Right renal cortex interstitium (tissue), 3 donors: ENCODE measurements at places on chromosomes 16 and 17.

- DNase-seq: no peak
Observed at GRCh38 chr16:8373676-8374431, 216.5 kb downstream of the TMEM114 start.

GRCh38 chr16:57143149-57143921, 42.5 kb downstream of the PSME3IP1 start:
- no peak for DNase-seq

DNA sequence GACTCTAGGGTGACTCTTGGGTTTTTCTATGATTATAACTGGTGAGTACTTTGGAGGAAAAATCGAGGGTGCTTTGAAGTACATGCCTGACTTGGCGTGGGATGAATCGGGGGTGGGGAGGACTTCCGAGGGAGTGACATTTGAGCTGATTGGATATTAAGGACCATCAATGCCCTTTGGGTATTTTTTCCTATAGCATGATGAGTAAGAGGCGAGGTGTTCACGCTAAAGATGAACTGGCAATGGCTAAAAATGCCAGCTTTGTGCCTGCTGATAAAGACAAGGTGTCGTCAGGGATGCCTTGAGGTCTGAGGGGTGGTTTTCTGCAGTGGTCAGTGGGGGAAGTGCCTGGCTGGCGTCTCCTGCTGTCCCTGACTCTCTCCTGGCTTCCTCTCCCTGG, 25.3 kb downstream of the USP43 start:
- no peak for DNase-seq

DNA sequence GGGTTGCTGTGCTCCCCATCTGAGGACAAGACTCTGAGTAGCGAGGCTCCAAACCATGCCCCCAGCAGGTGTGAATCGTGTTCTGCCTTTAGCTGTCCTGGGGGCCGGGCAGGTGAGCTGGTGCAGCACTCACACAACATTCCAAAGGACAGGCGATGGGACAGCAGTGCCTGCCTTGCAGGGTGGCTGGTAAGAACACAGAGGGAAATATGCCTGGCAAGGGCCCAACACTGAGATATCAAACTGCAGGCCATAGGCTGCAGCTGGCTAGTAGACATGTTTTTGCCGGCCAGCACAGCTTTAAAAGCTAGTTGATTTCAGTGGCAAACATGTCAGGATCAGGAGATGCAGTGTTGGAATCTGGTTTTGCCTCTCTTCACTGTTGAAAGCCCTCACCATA, 23.6 kb downstream of the CLEC16A start:
- no peak for DNase-seq

DNA sequence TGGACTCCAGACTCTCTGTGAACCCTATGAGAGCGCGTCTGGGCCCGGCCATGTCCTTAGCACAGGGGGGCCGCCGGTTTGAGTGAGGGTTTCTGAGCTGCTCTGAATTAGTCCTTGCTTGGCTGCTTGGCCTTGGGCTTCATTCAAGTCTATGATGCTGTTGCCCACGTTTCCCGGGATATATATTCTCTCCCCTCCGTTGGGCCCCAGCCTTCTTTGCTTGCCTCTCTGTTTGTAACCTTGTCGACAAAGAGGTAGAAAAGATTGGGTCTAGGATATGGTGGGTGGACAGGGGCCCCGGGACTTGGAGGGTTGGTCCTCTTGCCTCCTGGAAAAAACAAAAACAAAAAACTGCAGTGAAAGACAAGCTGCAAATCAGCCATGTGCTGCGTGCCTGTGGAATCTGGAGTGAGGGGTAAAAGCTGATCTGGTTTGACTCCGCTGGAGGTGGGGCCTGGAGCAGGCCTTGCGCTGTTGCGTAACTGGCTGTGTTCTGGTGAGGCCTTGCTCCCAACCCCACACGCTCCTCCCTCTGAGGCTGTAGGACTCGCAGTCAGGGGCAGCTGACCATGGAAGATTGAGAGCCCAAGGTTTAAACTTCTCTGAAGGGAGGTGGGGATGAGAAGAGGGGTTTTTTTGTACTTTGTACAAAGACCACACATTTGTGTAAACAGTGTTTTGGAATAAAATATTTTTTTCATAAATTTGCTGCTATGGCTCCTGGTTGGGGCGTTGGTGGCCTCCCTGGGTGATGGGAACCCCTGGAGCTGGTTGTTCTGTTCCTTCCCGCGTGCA, 23.1 kb downstream of the STAT5A start:
- DNase-seq: peak; percentile 83
